ENCODE measurements at places on chromosomes 4 and X.

DNA sequence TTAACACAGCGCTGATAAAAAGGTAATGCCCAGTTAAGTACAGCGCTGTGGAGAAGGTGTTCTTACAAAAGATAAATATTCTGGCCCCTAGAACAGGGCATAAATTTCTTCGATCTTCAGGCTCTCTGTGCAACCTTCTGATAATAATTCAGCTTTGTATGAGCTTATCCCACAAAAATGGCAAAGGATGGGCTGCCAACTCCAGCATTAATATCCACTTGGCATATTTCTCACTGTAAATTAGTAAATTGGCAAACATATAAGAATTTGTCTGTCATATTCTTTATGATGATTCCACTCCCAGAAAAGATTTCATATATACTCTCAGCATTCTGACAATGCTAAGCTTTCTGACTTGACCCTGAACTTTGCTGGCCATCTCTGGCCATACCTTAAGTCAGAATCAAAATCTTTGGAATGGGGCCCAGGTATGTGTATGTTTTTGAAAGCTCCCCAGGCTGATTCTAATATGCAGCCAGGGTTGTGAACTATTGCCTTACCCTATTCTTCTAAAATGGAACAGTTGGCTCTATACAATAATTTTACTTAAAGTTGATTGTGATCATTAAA is 134.8 kb downstream of the FRYL start:
- DNase-seq = no peak

DNA sequence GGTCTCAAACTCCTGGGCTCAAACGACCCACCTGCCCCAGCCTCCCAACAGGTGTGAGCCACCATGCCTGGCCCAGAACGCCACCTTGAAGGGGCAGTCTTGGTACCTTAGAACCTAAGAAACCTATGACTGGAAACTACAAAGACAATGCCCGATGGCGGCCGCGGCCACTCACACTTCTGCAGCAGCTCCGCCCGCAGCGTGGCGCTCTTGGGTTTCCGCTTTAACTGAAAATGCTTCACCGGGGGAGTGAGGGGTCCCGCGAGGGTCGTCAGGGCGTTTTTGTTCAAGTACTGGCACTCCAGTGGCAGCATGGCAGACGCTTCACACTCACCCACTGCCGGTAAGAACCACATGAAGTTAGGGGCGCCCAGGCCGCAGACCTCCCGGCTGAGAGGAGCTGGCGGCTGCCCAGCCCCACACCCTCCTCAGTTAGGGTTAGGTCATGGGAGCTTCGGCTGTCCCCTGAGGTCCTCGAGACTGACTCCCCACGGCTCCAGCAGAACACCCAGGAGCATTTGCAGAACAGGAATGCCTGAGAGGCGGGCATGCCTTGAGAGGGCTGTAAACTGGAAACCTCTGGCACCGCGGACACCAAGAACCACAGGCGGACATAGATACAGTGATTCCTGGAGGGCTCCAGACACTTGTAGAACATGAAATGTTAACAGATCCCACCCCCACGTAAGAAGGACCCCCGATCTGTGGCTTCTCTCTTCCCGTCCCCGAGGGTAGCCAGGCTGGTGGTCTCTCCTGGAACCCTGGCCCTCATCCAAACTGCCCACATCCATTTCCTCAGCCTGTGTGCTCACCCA is 19.0 kb downstream of the NELFA start:
- no peak for DNase-seq

DNA sequence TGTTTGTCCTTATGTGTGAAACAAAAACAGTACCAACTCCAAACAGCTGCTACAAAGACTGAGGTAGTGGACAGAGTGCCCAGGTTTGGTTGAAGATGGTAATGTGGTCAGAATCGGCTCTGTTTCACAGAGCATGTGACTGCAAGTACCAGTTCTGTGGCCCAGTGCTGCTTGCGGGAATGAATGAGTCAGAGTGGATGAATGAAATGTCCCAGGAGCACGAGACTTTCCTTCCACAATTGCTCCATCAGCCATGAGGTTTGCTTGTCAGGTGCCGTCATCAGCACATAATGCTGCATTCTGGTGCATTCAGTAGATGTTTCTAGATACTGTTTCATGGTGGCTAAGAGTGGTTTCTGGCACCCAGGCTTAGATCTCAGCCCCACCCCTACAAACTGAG is 84.2 kb downstream of the GPR143 start:
- no peak for DNase-seq

DNA sequence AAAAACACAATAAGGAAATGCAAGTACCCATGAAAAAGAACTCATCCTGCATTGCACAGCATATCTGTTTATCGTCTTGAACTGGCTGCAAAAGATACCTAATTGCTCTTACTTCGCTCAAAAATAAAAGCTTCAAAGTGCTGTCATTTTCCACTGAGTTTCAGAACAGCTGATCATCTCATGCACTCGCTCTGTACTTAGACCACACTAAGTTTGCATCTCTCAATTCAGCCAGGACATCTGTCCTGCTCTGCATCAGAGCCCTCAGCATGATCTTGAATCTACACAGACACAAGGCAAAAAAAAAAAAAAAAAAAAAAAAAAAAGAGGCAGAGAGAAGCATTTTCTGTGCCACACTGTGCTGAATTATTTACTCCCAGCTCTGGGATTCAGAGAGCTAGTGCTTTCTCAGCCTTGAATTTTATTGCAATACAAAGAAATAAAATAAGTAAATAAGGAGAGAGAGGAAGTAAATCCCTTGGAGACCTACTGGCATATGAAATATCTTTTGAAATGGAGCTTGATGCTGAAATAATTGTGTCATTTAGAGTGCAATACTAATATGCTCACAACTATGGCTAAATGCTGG is 81.3 kb downstream of the PPP1R2C start:
- no peak for DNase-seq

- DNase-seq = no peak
Measured at GRCh38 chr4:74997948-74998729, 65.2 kb downstream of the PARM1 start.

GRCh38 chr4:149112109-149112508 is 669.9 kb upstream of the NR3C2 start:
- no peak for DNase-seq

DNA sequence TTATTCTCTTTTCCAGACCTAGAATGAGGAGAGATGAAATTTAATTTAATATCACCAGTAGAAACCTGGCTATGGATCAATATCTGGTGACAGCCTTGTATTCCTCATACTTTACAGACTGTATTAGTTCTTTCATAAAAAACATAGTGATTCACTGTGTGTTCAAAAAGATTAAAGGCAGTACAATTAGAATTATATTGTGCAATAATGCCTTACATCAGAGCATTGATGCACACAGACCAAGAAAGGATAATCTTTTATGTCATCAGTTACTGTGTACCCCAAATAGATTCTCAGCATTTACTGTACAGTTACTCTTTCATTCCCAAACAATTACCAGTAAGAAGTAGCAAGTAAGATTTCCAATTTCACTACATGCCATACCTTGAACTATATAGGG is 260.5 kb upstream of the ANXA10 start:
- no peak for DNase-seq

- DNase-seq = no peak
Measured at GRCh38 chr4:157527954-157528353, 307.4 kb downstream of the GRIA2 start.

DNA sequence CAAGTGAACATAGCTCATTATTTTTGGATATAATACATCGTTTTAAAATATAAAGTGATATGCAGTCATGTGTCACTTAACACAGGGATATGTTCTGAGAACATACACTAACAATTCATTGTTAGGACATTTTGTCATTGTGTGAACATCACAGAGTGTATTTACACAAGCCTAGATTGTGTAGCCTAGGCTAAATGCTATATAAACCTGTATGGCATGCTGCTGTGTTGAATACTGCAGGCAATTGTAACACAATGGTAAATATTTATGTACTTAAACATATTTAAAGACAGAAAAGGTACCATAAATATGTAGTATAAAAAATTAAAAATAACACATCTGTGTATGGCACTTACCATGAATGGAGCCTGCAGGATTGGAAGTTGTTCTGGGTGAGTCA is 44.9 kb upstream of the GPRIN3 start:
- no peak for DNase-seq

GRCh38 chrX:119706616-119707015 is 13.6 kb upstream of the SEPTIN6 start:
- no peak for DNase-seq

DNA sequence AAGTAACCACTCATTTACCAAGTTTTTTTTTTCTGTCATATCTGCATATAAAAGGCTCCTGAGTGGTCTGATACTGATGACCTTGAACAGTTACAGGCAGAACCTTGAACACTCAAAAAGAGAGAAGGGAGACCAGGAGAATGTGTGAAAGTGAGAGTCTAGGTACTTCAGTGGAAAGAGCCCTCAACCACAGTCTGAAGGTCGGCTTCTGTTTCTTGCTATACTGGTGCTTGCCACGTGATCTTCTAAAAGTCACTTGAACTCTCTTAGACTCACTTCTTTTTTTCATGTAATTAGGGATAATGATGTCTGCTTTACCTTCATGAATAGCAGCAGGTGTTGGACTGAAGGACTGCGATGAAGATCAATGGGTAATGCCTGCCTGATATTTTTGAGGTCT is 22.8 kb downstream of the GABRB1 start:
- DNase-seq = no peak

- DNase-seq = no peak
Measured at GRCh38 chrX:96685210-96686099, 813 bp downstream of the DIAPH2 start.

- no peak for DNase-seq
Measured at GRCh38 chr4:107619066-107619465, 101.0 kb downstream of the PAPSS1 start.

- no peak for DNase-seq
Measured at GRCh38 chrX:153685751-153686696, 1.7 kb upstream of the SLC6A8 start.

DNA sequence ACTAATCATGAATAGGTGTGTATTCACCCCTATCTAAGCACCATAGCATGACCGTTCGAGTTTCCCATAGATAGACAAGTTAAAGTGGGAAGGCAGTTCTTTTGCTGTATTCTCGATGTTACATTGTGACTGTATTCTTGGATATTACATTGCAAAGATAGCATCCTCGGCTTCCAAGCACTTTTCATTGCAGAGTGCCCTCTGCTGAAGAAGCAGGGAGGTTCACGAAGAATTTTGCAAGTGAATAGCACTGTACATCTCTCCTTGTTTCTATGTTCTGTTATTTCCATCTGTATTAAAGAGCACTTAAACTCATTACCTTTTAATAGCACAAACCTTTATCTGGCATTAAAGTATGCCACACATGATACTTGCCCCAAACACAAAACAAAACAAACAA is 426.7 kb upstream of the ARX start:
- no peak for DNase-seq

GRCh38 chrX:135541351-135541750 is 20.9 kb downstream of the INTS6L start:
- no peak for DNase-seq

DNA sequence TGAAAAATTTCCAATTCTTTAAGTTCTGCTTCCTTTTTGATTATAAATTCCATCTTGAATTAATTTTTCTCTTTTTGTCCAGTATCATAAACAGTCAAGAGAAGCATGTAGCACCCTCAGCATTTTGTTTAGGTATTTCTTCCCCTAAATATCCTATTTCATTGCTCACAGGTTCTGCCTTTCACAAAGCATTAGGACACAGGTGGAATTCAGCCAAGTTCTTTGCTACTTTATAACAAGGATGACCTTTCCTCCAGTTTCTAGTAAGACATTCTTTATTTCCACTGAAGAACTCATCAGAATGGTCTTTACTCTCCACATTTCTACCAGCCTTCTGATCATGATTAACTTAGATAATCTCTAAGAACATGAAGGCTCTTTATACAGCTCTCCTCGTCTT is 7.4 kb downstream of the SLC9B1 start:
- DNase-seq = no peak

All from stimulated activated CD8-positive, alpha-beta memory T cell treated with anti-CD3 and anti-CD28 coated beads, Interleukin-4, amount 100 ng/mL, for 4 hours (primary cell).